SK-N-SH (cell line): ENCODE measurements at places on chromosomes 13 and 19.

DNA sequence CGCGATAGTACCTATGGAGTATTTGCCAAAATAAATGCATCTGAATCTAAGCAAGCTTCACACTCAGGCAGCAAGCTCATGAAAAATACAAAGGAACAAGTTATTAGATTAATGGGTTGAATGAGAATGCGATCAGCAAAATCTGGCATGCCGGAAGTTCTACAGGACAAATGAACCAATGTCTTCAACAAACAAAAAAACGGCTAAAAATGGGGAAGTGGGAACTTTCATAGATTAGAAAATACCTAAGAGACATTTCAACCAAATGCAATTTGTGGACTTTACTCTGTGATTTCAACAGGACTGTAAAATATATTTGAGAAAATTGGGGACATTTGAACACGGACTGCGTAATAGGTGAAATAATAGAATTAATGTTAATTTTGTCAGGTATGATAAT, 22.4 kb upstream of the RNASEH2B start:
- DNase-seq, result no peak

GRCh38 chr19:1860821-1861598, 2.4 kb downstream of the KLF16 start:
- DNase-seq, result no peak

DNA sequence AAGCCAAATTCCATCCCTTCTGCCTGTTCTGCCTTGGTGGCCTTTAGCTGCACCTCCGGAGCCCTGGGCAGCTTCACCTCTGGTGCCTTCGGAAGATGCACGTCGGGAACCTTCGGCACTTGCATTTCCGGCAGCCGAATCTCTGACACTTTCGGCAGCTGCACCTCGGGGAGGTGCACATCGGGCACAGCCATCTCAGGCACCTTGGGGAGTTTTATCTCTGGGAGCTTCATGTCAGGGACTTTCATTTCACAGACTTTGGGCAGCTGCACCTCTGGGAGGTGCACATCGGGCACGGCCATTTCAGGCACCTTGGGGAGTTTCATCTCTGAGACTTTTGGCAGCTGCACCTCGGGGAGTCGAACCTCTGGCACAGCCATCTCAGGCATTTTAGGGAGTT, 6.0 kb upstream of the HIPK4 start:
- DNase-seq, result no peak

- DNase-seq, result no peak
Measured at GRCh38 chr19:6887316-6887715, at the start of gene ADGRE1. TSS of gene ADGRE1 (plus strand) at chr19:6887579. CDS start at chr19:6887609, 30 bp downstream.

GRCh38 chr19:6599866-6600454, 9.0 kb upstream of the CD70 start:
- no peak for DNase-seq

- no peak for DNase-seq
Measured at GRCh38 chr13:27273658-27274425, 3.2 kb downstream of the RASL11A start.

DNA sequence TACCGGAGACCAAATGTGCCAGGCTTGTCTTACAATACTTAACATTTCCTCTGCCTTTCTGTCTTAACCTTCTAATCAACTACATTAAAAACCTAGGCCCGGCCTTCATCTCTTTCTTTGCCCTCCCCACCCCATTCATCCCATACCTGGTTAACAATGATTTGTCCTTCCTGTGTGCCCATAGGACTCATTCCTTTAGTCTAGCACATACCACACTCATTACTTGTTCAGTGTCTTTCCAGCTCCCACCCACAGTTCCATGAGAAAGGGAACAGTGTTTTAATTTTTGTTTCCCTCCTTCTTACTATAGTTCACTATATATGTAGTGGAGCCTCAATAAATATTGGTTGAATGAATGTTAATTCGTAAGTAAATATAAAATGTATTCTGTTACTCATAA, 2.4 kb downstream of the CLN5 start:
- no peak for DNase-seq

GRCh38 chr13:94548382-94548781, 47.6 kb downstream of the TGDS start:
- peak; percentile 49 for DNase-seq

DNA sequence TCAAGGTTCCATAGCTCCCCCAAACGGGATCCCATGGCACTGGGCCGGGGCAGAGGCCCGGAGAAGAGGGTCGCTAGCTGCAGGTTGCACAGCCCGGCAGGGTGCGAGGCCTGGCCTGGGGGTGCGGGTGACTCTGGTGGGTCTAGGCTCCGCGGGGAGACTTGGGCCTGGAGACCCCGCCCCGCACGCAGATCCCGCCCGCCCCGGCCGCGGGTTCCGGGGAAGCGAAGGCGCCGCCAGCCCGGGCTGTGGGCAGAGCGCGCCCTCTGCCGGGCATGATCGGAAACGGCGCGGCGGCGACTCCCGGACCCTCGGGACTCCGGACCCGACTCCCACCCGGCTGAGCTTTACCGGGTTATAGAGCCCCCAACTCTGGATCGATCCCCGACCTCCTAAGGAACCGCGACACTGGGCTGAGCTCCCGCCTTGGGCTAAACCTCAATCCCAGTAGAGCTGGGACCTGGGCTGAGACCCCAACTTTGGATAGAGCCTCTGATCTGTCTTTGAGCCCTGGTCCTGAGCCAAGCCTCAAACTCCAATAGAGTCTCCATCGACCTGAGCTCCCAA, 3.1 kb upstream of the TNFAIP8L1 start:
- peak; percentile 92 for DNase-seq

GRCh38 chr13:98370806-98371515, 193.9 kb upstream of the RNF113B start:
- no peak for DNase-seq

DNA sequence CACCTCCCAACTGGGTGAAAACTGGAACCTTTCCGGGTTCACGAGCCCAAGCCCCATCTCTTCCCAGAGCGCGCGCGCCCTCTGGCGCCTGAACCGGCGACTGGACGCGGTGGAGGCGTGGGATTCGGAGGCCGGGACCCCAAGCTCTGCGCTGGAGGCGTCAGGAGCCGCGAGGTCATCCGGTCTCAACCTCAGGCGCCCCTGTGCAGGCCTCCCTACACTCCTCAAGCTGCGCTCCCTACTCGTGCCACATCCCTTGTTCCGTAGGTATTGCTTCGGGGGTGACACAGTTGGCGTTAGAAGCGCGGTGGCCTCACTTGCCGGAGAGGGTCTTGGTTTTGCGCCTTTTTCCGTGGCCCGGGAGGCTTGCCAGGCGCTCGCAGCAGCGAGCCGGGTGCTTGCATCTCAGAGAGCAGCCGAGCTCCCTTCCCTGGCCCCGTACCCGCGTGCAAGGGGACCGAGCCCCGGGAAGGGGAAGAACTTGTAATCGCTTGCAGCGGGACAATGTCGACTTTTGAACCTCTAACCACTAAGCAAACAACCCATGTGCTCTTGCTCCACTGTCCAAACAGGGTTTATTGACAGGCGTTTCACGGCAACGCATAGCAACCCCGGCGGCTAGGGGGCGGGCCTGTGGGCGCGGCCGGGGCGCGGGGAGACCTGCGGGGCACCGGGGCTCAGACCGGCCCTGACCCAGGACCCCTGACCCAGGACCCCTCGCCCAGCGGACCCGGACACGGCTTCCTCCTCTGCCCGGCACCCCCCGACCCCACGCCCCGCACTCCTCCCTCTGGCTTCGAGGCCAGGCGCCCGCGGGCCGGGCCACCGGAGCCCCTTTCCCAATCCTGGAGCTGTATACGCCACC, 8.5 kb downstream of the CDX2 start:
- DNase-seq, result peak; percentile 61

GRCh38 chr19:44908836-44909261, 3.3 kb downstream of the APOE start:
- peak; percentile 21 for DNase-seq

DNA sequence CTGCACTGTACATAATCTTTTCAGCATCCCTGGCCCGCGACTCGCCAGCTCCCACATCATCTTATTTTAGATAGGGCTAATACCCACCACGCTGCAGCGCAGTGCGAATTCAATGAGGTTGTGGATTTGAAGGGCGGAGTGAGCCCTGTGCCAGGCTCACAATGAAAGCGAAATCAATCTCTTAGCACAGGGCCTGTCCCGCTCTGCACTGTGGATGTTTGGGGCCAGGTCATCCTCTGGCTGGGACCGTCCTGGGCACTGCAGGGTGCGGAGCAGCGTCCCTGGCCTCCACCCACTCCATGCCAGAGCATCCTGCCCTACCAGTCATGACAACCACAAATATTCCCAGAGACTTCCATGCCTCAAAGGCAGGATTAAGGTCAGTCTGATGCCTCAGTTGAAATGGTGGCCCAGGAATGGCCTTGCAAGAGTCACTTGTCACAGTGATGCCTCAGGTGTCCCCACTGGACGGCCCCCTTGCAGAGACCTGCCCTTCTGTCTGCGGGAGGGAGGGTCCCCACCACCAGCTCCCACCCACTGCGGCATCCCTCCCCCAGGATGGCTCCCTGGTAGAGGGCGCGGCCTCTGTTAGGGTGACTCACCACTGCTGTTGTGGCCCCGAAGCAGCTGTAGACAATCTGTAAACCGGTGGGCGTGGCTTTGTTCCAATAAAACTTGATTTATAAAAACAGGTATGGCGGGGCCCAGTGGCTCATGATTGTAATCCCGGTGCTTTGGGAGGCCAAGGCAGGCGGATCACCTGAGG, 5.6 kb downstream of the UHRF1 start:
- DNase-seq, result no peak

GRCh38 chr19:45581576-45581975, 3.0 kb downstream of the OPA3 start:
- DNase-seq, result no peak

DNA sequence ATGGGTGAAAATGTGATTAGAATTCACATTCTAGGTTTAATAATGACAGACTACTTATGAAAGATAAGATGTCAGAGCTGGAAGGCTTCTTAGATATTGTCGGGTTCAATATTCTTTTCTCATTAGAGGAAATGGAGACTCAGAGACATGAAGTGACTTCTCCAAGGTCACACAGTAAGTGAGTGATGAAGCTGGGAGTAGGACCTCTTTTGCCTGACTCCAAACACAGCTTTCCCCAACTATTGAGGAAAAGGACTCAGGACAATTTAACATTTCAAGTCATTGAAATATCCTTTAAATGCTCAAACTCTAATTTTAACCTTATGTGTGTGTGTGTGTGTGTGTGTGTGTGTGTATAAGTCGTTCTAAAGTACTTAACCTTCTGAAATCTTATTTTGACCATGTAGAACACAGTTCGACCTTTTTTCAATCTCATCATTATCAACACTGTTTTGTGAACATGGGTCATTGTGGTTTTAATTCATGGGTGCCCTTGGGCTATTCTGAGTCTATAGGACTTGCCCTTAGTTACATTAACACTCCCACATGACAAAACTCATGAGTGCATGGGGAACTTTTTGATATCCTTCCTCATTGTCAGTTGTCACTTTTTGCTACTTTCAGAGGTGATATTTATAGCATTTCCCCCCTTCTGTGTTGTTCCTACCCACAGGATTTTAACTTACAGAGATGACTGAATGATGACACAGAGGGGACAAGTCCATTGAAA, 53.0 kb downstream of the LRCH1 start:
- DNase-seq, result no peak

GRCh38 chr13:110525328-110526319, 35.9 kb downstream of the RAB20 start:
- DNase-seq, result no peak

DNA sequence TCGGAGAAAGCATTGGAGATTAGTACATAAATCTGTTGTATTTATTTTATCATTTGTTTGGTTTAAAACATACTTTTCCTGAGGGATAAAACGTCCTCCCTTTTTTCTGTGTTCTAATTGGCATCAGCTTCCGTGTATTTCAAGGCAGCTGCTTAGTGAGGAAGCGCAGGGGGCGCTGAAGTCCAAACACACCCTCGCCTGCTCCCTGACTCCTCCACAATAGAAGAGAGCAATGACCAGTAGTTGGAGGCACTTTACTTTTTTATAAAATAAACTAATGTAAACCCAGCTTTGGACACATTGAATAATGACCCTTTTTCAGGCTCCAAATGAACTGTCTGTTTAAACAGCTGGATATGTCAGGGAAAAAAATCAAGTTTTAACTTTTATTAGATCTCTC, 79.9 kb downstream of the RNASEH2B start:
- DNase-seq, result peak; percentile 30
